Omental fat pad (tissue), 4 donors: ENCODE measurements at places on chromosomes 7 and 10. TPM values are rescaled to one million over a fixed set of nuclear protein-coding genes. Genes with fewer than 3 reads are reported as not detected.

SCART1 gene
- 2.0 TPM for total RNA-seq

ACADSB gene
- total RNA-seq: 12.1 TPM

FXYD4 gene
- total RNA-seq: not detected

TMEM176A gene
- 49.5 TPM for total RNA-seq

DNA sequence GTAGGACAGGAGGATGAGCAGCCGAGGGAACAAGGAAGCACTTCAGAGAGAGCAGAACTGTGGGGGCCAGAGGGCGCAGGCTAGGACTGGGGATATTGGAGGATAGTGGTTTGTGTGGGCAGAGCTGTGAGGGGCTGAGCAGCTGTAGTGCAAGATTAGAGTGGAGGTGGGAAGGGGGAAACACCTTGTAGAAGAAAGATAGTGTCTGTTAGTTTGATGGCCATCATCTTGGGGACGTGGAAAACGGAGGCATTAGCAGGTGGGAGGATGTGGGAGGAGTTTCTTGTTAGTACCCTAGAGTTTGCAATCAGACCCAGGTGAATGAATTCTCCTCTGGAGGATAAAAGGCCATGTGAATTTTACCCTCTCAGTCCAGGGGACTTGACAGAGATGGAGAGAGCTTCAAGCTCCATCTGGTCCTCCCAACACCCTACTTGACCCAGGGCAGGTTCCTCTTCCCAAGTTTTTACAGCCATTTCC lies 34.0 kb downstream of the PRSS2 start:
- DNase-seq: no peak

DNA sequence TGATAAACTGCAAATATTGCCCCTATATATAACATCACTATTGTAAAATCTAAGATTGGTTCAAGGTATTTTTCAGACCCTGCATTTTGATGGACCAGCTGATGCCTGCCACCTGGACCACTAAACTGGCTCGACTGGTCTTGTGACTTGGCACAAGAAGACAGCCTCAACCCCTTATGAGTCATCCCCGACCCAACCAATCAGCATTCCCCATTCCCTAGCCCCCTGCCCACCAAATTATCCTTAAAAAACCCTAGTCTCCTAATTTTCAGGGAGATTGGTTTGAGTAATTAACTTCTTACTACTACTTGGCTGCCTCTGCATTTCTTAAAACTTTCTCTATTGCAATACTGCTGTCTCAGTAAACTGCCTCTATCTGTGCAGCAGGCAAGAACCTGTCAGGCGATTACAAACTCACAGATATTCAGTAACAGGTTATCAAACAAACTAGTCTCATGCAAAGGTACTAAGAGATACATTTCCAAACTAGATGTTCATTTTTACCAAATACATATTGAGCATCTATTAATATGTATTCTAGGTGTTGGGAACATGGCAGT lies 5.5 kb downstream of the CCDC186 start:
- DNase-seq: no peak

DNA sequence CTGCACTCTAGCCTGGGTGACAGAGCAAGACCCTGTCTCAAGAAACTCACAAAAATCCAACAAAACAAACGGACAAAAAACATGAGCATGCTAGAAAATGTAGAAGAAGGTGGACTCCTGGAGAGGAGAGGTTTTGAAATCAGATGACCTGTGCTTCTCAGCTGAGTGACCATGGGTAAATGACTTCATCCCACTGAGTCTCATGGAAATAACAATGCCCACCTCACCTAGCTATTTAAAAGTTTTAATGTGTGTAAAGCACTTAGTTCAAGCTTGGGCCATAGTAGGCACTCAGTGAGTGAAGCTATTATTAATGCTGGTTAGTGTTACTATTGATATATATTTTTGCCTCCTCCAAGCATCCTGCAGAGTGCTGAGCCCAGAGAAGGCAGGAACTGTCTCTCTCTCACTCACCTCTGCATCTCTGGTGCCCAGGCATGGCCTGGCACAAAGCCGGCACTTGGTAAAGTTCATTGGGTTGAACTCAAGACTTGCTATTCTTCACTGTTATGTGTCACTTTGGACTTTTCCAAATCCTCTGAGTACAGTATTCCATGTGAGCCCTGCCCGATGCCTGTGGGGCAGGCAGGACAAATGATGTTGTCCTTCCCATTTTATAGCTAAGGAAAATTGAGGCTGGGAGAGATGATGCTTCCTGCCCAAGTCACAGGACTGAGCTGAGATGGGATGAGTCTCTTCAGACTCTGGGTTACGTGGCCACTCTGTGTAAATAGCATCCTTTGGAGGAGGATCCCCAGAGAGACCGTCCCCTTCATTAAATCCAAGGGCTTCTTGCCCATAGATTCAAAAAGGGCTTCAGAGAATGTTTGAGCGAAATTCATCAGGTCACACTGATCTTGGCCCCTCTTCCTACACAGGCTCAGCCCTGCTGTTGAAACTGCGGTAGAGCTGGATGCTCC lies 81.4 kb upstream of the EMX2 start:
- no peak for DNase-seq
